ENCODE measurements at places on chromosomes 7 and 10. TPM values are rescaled to one million over a fixed set of nuclear protein-coding genes. Genes with fewer than 3 reads are reported as not detected.

The CACNB2 gene
- total RNA-seq = not detected

The NEUROD6 gene
- not detected for total RNA-seq

The MYOF gene
- 62.8 TPM for total RNA-seq

The AKR1B15 gene
- total RNA-seq = not detected

DNA sequence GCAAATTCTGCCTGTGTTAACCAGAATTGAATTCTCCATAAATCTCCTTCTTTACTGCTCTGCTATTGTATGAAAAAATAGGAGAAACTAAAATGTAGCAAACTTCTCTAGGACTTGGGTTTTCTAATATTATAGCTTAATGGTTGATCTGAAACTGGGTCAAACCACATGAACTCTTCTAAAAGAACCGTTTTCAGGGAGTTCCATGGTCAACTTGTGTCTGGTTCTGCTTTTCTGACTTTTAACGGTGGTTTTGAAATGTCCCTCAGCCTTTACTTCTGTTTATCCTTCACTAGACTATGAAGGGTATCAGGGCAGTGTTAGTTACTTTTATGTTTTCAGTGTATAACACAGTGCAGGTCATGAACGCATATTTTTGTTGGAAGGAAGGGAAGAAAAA lies 242.2 kb downstream of the TSPAN12 start:
- no peaks in the 10 kb centered on the region for H3K4me1 ChIP-seq
- no peak overlapping the region for H3K4me3 ChIP-seq
- DNase-seq = no peak

All from CD8-positive, alpha-beta memory T cell (primary cell).